ENCODE measurements at places on chromosomes 1 and 21. TPM values are rescaled to one million over a fixed set of nuclear protein-coding genes. Genes with fewer than 3 reads are reported as not detected.
A peak's percentile ranks its signal among the peaks of the same experiment; 100 is the strongest.

- H3K4me1 ChIP-seq: peaks cover 9% of the 10 kb centered on the region
- no peak overlapping the region for H3K27ac ChIP-seq
- DNase-seq: no peak
Measured at GRCh38 chr1:78640462-78640861, 9.2 kb upstream of the IFI44 start.

GRCh38 chr1:156748670-156749418 is 2.6 kb downstream of the HDGF start:
- peaks cover 12% of the 10 kb centered on the region for H3K36me3 ChIP-seq
- peak overlapping the region; percentile 80 for H3K27ac ChIP-seq
- H3K4me1 ChIP-seq: peaks cover 68% of the 10 kb centered on the region

DNA sequence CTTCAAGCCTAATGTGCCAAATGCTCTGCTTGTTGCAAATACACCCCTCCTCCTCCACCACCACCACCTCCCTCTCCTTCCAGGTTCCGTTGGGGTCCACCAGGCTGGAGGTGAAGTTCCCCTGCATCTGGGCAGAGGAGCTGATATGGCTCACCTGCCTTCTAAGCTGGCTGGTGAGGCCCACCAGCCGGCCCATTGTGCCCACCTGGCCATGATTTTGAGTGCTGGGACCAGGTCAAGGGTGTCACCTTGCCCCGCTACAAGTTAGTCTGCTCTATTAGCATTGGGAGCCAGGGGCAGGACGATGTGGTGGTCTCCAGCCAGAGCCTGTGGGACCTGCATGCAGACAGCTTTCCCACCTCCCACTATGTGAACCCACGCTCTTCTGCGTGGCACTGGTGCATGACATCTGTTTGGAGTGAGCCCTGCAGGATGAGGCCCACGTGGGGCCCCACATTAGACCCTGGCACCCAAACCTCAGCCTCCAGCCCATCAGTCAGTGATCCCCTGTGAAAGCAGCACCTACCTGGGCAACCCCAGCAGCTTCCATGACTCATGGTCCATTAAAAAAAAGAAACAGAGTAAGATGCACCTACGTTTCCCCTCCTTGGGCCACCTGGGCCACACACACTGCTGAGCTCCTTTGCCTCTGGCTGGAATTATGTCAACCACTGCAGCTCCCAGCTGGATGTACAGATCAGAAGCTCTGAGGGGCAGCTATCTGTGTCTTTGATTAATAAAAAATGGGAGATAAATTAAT is 15.6 kb upstream of the CDCP2 start:
- no peak overlapping the region for H3K4me3 ChIP-seq

- no peaks in the 10 kb centered on the region for H3K4me1 ChIP-seq
- H3K36me3 ChIP-seq: no peaks in the 10 kb centered on the region
- H3K27me3 ChIP-seq: no peaks in the 10 kb centered on the region
- no peak overlapping the region for H3K4me3 ChIP-seq
- no peak overlapping the region for H3K27ac ChIP-seq
Measured at GRCh38 chr1:190491404-190491803, 13.7 kb upstream of the BRINP3 start.

The SAMD11 gene
- not detected for total RNA-seq

DNA sequence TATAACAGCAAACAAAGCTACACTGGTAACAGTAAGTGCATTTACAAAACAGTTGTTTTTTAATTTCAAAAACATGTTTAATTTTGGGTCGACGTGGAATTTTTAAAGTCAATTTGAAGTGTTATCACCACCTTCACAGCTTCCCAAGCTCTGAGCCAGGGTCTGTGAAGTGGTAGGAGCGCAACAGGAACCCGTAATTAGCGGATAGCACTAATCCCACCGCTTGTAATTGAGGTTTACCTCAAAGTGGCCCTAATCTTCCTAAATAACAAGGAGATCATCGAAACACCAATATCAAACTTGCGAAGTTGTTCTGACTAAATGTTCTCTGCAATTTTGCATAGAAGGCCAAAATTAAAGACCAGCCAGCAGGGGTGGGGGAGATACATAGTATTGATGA is 18.8 kb downstream of the LBR start:
- no peak for DNase-seq
- no peak overlapping the region for H3K27ac ChIP-seq
- no peaks in the 10 kb centered on the region for H3K4me1 ChIP-seq
- H3K27me3 ChIP-seq: no peaks in the 10 kb centered on the region

DNA sequence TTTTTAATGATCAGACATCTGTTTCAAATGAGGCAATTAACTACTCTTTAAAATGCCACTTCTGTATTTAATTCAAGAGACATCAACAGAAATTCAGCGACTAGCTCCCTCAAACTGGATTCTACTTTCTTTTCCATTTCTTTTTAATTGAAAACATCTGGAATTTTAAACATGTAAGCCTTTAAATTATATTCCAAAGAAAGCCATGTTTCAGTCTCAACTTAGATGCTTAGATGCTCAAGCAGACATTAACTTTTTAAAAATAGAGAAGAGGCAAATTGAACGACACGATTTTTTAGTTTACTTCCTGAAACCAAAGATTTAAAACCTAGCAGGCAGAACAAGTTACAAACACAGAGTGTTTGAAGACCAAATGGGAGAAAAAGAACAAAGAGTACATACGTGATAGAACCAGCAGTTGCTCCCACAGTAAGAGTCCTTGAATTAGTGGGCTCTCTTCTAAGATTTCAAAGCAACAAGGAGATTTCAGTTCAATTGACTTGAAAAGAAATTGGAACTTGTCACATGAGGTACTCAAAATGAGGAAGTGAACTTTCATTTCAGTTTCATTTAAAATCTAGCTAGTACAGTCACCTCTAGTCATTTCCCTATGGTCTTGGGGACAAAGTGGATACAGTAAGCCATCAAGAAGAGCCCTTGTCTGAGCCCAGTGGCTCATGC is at the start of gene CTSS:
Gene CTSS, minus strand, starts transcription at position 483 of the 681 bp plus-strand sequence. CDS start 1,015 bp downstream, outside the sequence.
- H3K4me1 ChIP-seq: peaks cover 24% of the 10 kb centered on the region
- H3K36me3 ChIP-seq: no peaks in the 10 kb centered on the region
- H3K4me3 ChIP-seq: peak within 1 kb of the TSS; percentile 56
- no peak for DNase-seq
- no peaks in the 10 kb centered on the region for H3K27me3 ChIP-seq
- no peak within 1 kb of the TSS for H3K27ac ChIP-seq

DNA sequence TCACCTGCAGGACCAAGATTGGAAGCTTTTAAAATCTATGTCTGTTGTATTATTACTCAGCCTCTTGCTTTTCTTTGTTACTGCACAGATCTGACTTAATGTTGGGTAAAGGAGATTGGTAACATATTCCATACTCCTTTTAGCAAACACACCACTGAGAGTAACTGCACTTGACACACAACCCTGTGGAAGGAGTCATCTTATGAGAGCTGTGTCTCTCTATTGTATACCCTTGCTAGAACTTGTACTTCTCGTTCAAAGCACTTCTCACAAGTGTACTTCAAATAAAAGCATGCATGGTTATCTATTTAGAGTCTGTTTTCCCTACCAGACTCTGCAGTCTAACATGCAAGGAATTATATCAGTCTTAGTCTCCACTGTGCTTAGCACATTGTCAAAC is 813.4 kb downstream of the ADGRL2 start:
- DNase-seq: no peak
- no peak overlapping the region for H3K4me3 ChIP-seq
- H3K27me3 ChIP-seq: no peaks in the 10 kb centered on the region
- no peaks in the 10 kb centered on the region for H3K4me1 ChIP-seq
- H3K27ac ChIP-seq: no peak overlapping the region
- no peaks in the 10 kb centered on the region for H3K36me3 ChIP-seq

The ALX3 gene
- not detected for total RNA-seq

The PRCC gene
- 49.5 TPM for total RNA-seq

The RYR2 gene
- total RNA-seq: not detected

DNA sequence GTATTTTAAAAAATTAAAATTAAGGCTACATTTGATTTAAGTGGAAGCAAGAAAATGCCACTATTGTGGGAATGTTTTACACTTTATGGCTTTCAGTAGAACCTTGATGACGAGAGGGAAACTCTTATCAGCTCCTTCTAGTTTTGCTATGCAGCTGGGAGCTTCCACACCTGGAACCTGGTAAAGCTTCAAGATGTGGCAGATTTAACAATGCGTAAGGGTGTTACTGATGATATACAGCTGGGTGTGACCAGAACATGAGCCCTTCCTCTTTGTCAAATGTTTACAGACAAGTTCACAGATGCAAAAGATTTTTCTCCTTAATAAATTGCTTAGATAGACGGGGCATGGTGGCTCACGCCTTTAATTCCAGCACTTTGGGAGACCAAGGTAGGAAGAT is 20.3 kb downstream of the TTC13 start:
- no peak overlapping the region for H3K4me3 ChIP-seq
- no peak for DNase-seq
- H3K27ac ChIP-seq: no peak overlapping the region
- peaks cover 62% of the 10 kb centered on the region for H3K36me3 ChIP-seq
- no peaks in the 10 kb centered on the region for H3K27me3 ChIP-seq
- no peaks in the 10 kb centered on the region for H3K4me1 ChIP-seq

DNA sequence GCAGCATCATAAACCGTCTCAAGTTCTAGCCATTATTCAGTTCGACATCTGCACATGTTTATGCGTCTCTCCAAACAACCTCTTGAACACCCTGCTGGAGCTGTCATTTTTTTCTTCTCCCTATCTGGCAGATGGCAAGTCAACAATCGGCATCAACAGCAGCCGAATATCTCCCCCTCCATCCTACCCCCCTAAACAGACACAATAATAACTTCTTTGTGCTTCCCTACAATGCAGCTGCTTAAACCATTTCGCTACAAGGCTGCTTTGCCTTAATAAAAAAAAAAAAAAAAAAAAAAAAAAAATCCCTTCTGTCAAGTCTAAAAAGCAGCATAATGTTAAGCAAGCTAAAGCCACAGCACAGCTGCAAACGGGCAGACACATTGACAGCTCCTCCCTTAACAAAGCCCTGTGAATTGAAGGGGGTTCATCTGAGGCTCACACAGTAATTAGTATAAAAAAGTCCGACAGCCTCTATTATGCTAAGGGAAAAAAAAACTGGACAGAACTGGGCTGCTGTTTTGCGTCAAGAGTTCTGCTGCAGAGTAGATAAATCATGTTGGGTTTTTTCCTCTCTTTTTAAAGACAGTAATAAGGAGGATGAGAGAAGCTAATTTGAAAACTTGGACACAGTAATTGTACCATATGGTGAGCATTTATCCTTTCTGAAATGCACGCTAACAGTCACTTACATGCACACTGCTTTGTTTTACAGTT is 136.4 kb downstream of the AKT3 start:
- no peak overlapping the region for H3K4me3 ChIP-seq
- H3K27ac ChIP-seq: no peak overlapping the region
- H3K36me3 ChIP-seq: no peaks in the 10 kb centered on the region
- H3K27me3 ChIP-seq: no peaks in the 10 kb centered on the region
- no peak for DNase-seq

DNA sequence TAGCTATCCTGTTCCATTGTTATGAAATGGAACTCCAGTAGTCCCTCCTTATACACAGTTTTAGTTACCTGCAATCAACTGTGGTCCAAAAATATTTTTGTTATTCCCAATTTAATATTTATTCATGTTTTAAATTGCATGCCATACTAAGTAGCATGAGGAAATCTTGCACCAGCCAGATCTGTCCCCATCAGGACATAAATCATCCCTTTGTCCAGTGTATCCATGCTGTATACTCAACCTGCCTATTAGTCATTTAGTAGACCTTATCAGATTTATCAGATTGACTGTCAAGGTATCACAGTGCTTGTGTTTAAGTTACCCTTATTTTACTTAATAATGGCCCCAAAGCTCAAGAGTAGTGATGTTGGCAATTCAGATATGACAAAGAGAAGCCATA is 207.9 kb upstream of the DMRTA2 start:
- H3K4me3 ChIP-seq: no peak overlapping the region
- DNase-seq: no peak
- H3K27me3 ChIP-seq: no peaks in the 10 kb centered on the region
- H3K36me3 ChIP-seq: no peaks in the 10 kb centered on the region

- no peaks in the 10 kb centered on the region for H3K27me3 ChIP-seq
- H3K27ac ChIP-seq: no peak overlapping the region
- no peak overlapping the region for H3K4me3 ChIP-seq
- peaks cover 10% of the 10 kb centered on the region for H3K4me1 ChIP-seq
Measured at GRCh38 chr21:14591882-14592281, 45.8 kb upstream of the SAMSN1 start.

DNA sequence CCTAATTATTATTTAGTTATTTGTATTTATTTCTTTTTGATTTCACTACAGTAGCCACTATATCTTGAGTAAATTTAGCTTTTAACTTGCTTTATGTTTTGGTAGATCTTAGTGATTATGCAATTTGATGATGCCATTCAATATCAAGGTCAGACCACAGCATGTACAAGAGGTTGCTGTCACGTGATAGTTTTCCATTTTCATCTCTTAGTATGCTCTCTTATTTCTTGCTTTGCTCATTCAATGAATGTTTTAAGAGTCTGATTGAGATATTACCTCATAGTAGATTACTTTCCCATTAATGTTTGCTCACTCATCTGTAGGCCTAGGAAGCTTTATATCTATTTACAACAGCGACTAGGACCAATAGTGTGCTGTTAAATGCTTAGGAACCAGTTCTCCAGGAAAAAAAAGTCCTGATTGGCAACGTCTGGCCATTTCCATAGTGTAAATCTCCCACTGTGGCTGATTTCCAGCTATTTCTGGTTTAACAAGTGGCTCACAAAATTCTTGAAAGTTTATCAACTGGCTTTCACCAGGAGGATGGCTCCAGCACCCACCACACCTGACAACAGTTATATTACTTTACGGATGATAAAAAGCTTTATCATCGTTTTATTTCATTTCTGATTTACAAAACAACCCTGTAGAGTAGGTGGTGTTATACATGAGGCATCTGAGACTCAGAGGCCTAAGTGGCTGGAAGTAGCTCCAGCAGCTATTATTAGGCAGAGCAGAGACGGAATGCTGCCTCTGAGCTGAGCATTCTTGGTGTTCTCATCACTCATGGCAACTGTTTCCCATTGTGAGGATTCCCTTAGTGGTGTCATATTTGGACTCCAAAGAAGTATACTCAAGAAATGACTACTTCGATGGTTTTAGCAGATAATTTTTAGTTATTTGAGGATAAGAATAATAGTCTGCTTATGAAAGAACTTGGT is 235.2 kb downstream of the DISC1 start:
- H3K27ac ChIP-seq: no peak overlapping the region
- DNase-seq: no peak
- no peaks in the 10 kb centered on the region for H3K27me3 ChIP-seq
- no peak overlapping the region for H3K4me3 ChIP-seq
- peaks cover 5% of the 10 kb centered on the region for H3K4me1 ChIP-seq
- H3K36me3 ChIP-seq: no peaks in the 10 kb centered on the region

DNA sequence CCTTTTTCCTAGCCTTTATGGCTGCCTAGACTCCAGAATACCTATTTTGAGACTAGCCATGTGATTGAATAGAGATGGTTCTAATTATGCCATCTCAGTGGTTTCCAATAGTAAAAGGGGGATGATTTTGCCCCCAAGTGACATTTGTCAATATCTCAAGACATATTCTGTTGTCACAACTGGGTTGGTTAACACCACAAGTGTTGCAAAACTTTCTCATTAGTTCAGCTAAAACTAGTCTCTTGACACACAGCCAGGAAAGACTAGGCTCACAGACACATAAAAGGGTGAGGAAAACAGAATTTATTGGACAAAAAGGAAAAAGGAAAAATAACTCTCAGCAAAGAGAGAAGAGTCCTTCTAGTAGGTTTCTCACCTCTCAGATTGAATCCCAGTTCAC is 39.9 kb upstream of the GBP5 start:
- no peak for DNase-seq
- peaks cover 23% of the 10 kb centered on the region for H3K4me1 ChIP-seq
- no peak overlapping the region for H3K4me3 ChIP-seq
- H3K36me3 ChIP-seq: no peaks in the 10 kb centered on the region
- H3K27me3 ChIP-seq: no peaks in the 10 kb centered on the region

- H3K4me3 ChIP-seq: no peak overlapping the region
- no peaks in the 10 kb centered on the region for H3K36me3 ChIP-seq
- no peaks in the 10 kb centered on the region for H3K27me3 ChIP-seq
- no peak for DNase-seq
- H3K27ac ChIP-seq: no peak overlapping the region
Measured at GRCh38 chr1:205965036-205965884, 22.0 kb upstream of the SLC26A9 start.

The GPATCH2 gene
- 9.2 TPM for total RNA-seq

All from CD4-positive, alpha-beta T cell (primary cell).